ENCODE measurements at places on chromosomes 11 and 22.

DNA sequence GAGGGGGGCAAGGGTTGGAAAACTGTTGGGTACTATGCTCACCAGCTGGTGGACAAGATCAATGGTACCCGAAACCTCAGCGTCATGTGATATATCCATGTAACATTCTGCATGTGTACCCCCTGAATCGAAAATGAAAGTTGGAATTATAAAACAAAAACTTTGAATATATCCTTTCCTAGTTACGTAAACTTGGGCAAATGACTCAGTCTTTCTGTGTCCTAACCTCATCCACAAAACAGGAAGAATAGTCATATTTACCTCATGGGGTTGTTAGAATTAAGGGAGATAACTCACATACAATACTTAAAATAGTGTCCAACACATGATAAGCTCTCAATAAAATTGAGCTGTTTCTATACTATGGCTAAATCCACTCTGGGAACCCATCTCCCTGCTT is 620.1 kb upstream of the KIRREL3 start:
- DNase-seq, result no peak

GRCh38 chr11:111539426-111540113 is 950 bp upstream of the LAYN start:
- DNase-seq, result no peak

- DNase-seq, result no peak
These were observed 77.0 kb downstream of the PRMT3 start for GRCh38 chr11:20464518-20464917.

DNA sequence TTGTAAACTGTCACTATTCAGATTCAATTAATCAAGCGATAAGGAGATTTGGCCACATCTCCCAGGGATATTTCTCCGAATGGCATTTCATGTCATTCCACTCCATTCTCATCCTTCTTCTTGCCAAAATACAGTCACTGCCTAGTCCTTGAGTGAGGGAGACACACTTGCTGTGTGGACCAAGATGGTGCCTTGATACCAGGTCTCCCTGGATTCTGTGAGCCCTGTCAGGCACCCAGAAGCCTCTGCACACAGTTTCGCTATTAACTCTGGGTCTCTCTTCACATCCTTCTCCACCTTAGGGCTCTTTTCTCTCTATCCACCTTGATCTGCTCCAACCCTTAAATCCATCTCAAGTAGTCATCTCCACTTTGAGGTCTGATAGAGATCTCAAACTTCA is 119.9 kb upstream of the LMO1 start:
- DNase-seq, result no peak

- DNase-seq, result peak; percentile 70
These were observed 80.5 kb downstream of the CLPB start for GRCh38 chr11:72353861-72354260.

DNA sequence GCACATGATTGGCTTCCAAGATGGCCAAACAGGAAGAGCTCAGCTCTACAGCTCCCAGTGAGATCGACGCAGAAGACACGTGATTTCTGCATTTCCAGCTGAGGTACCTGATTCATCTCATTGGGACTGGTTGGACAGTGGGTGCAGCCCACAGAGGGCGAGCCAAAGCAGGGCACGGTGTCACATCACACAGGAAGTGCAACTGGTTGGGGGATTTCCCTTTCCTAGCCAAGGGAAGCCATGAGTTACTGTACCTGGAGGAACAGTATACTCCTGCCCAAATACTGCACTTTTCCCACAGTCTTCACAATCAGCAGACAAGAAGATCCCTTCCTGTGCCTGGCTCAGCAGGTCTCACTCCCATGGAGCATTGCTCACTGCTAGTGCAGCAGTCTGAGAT is 131.2 kb downstream of the DLG2 start:
- no peak for DNase-seq

GRCh38 chr11:85310479-85310878 is 316.7 kb downstream of the DLG2 start:
- no peak for DNase-seq

All from endodermal cell (in vitro differentiated cells).